ENCODE measurements at places on chromosomes 7 and 10.

GRCh38 chr7:7527047-7527446 lies 8.6 kb downstream of the COL28A1 start:
- DNase-seq: no peak

DNA sequence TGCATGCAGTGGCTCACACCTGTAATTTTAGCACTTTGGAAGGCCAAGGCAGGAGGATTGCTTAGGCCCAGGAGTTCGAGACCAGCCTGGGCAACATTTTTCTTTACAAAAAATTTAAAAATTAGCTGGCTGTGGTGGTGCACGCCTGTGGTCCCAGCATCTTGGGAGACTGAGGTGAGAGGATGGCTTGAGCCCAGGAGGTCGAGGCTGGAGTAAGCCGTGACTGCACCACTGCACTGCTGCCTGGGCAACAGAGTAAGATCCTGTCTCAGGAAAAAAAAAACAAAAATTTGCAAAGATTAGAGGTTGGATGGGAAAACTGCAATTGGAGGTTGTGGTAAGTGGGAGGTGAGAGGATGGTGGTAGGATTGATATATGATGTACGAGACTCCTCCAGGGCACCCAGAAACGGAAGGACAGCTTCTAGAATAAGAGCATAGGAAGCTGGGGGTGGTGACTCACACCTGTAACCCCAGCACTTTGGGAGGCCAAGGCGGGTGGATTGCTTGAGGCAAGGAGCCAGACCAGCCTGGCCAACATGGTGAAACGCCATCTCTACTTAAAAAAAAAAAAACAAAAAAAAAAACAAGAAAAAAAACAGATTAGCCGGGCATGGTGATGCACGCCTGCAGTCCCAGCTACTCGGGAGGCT lies 19.1 kb upstream of the PARP12 start:
- no peak for DNase-seq

DNA sequence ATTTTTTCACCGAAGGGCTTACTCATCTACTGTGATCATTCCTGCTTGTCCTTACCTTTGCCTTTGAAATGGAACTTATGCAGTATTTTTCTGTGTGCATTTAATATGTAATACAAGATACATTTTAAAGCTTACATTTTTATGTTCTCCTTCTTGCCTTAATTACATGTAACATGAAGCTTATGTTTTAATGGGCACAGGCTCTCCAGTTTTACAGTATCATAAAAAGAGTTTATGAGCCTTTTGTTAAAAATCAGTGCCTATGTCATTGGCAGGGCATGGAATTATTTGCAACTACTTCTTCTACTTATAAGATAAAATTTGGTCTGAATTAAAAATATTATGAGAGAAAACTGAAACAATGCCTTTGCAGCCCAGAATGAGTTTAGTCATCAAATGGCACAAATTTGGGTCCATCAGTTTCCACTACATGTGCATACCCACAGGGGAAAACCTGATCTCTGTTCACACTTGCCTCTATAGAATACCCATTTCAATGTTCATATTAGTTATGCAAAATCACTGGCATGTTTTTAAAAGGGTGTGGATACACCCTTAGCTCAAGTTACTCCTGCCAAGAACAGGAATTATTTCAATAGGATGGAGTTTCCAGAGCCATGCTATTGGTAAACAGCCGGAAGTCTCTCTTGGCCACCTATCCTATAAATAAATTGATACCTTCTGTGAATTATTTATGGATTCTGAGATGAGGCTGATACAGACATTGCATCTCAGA lies 27.9 kb upstream of the WNT16 start:
- DNase-seq: no peak

- no peak for DNase-seq
Observed at GRCh38 chr10:125646311-125646710, 36.7 kb downstream of the TEX36 start.

DNA sequence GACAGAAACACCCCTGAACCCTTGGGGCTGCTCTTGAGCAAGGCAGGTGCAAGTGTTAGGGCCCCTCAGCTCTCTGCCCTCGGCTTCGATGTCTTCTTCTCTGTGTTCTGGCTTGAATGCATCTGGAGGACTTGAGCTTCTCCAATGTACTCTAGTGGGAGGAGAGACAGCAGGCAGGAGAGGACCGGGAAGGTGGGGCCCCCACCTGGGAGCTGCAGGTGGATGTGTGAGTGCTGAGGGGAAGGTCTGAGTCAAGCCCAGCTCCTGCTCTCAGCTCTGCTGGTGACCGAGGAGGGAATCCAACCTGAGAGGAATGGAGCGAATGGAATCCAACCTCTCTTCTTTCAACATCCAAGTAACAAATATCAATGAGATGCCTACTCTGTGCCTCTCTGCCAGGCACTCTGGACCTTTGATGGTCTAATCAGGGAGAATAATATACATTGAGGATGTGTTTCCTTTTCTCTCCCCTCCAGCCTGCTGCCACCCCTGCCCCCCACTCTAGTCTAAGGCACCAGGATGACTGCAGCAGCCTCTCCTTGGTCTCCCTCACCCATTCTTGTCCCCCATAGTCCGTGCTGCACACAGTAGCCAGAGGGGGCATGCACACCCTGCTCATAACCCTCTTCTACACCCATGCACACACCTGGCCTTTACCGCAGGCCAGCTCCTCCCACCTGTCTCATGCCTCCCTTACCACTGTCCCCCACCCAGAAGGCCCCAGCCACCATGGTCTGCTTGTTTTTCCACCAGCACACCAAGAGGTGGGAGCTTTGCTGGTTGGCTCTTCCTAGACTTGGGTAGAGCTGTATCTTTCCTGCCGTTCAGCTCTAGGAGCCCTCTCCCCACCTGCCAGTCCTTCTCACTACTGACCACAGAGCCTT lies 13.6 kb downstream of the TBATA start:
- DNase-seq: no peak

DNA sequence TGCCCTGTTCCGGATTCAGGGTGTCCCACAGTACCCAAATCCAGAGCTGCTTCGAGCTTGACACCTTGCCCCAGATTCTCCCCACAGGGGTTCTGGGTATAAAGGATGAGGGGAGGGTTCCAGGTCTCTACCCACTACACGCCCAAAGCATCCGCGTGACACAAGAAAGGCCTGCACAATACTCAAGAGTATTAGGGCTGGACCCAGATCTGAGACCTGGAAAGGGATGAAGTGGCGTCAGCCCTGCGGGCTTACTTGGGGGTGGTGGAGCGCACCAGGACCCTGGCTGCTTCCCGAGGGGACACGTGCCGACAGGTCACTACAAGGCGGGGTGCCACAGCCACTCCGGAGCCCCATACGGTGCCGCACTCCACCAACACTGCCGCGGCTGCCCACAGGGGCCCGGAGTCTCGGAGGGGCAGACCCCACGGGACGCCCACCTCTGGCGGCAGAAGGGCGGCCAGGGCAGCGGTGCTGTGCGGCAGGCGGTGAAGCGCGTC lies 1.3 kb downstream of the TYSND1 start:
- DNase-seq: no peak

- no peak for DNase-seq
Observed at GRCh38 chr7:18530224-18531179, 35.0 kb downstream of the HDAC9 start.

- no peak for DNase-seq
Observed at GRCh38 chr10:97896756-97897358, 47.2 kb downstream of the GOLGA7B start.

DNA sequence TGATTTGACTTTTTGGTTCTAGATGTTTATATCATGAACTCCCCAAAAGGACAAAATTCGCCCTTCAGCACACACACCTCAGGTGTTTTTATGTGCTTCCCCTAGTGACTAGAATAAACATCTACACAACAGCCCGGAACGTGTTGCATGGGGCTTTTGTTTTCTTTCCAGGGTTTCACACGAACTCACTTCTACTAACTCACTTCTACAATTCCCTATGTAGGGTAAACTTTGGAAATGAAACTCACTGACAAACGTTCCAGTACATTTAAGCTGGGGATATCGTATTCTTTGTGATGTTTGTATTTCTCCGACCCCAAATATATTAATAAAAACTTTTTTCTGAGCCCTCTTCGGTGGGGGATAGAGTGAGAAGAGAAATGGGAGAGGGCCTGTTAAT lies 1.4 kb downstream of the TRA2A start:
- no peak for DNase-seq

All from NCI-H187 treated with DMSO at 0.1 percent for 48 hours (cell line).